ENCODE measurements at places on chromosomes 2 and 18. TPM values are rescaled to one million over a fixed set of nuclear protein-coding genes. Genes with fewer than 3 reads are reported as not detected.

CD8B gene
- total RNA-seq: not detected

DNA sequence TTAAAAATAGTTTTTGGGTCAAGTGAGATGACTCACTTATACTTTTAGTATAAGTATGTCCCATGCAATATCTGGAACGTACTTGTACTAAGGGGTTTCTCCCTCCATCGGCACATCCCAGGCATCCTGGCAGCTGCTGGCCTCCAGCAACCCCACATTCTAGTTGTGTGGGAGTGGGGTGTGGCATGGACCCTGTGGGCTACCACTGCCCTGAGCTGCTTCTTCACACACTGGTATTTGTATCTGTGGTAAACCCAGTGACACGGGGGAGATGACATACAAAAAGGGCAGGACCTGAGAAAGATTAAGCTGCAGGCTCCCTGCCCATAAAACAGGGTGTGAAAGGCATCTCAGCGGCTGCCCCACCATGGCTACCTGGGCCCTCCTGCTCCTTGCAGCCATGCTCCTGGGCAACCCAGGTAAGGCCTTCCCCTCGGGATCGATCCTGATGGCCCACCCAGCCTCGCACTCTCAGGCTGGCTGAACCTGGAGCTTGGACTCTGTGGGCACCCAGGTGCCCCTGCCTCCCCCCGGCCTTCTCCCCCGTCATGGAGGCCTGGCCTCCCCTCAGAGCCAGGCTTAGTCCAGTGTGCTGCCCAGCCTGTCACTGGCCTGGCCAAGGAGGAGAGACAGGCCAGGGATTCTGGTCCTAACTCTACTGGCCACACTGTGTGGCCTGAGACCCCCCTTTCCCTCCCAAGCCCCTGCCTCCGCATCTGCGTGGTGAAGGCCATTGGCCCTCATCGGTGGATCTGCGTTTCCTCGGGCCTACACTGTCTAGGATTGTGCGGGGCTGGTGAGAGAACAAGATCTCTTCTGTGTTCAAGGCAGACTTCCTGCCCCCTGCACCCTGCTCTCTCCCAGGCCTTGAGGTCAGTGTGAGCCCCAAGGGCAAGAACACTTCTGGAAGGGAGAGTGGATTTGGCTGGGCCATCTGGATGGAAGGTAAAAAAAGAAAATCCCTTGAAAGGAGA lies at the start of gene GNLY:
TSS of gene GNLY (plus strand) at position 307 of the 974 bp plus-strand sequence. CDS start at position 368, 61 bp downstream.
- DNase-seq: no peak
- H3K4me1 ChIP-seq: no peaks in the 10 kb centered on the region
- H3K36me3 ChIP-seq: no peaks in the 10 kb centered on the region
- no peak within 1 kb of the TSS for H3K27ac ChIP-seq

- peaks cover 10% of the 10 kb centered on the region for H3K4me1 ChIP-seq
- no peaks in the 10 kb centered on the region for H3K27me3 ChIP-seq
- no peaks in the 10 kb centered on the region for H3K36me3 ChIP-seq
- no peak overlapping the region for H3K27ac ChIP-seq
- H3K4me3 ChIP-seq: no peak overlapping the region
Measured at GRCh38 chr2:11667866-11668637, 1.9 kb downstream of the NTSR2 start.

LIMS2 gene
- 29.6 TPM for total RNA-seq

- no peaks in the 10 kb centered on the region for H3K36me3 ChIP-seq
- peak overlapping the region; percentile 67 for H3K27ac ChIP-seq
- no peaks in the 10 kb centered on the region for H3K27me3 ChIP-seq
- peaks cover 13% of the 10 kb centered on the region for H3K4me1 ChIP-seq
- no peak overlapping the region for H3K4me3 ChIP-seq
- no peak for DNase-seq
Measured at GRCh38 chr2:30266051-30266621, 34.8 kb downstream of the LBH start.

PID1 gene
- 4.2 TPM for total RNA-seq
